A549 treated with DMSO at 1 μM for 4 hours (cell line): ENCODE measurements at places on chromosomes 13 and 19. TPM values are rescaled to one million over a fixed set of nuclear protein-coding genes. Genes with fewer than 3 reads are reported as not detected.

Gene NCAN
- total RNA-seq: 0.03 to 0.20 TPM (median 0.09 TPM) in 4 of 5 replicates, not detected in the other

Gene SYNGR4
- total RNA-seq: 2.0 to 3.6 TPM (median 2.4 TPM) in 5 replicates

Gene GPALPP1
- total RNA-seq: 8.7 to 12.2 TPM (median 11.0 TPM) in 5 replicates

Gene EDDM13
- not detected in 5 replicates for total RNA-seq

Gene ACP7
- 0.09 to 0.23 TPM (median 0.16 TPM) in 4 of 5 replicates, not detected in the other for total RNA-seq

Gene PRR36
- 0.20 to 0.48 TPM (median 0.34 TPM) in 5 replicates for total RNA-seq

Gene OR10H1
- not detected in 5 replicates for total RNA-seq

Gene DIRAS1
- total RNA-seq: 3.5 to 4.3 TPM (median 4.1 TPM) in 5 replicates

Gene RNF113B
- total RNA-seq: not detected in 5 replicates

Gene SIGLEC14
- 0.06 to 0.07 TPM in 2 of 5 replicates, not detected in the others for total RNA-seq

Gene OLFM2
- total RNA-seq: 10.3 to 13.4 TPM (median 12.6 TPM) in 5 replicates

Gene ZIC2
- total RNA-seq: 10.4 to 17.7 TPM (median 12.5 TPM) in 5 replicates

Gene U2AF2
- total RNA-seq: 262 to 319 TPM (median 307 TPM) in 5 replicates

Gene FGF22
- 0.32 to 0.97 TPM (median 0.76 TPM) in 5 replicates for total RNA-seq

Gene TBXA2R
- 0.59 to 1.1 TPM (median 0.65 TPM) in 5 replicates for total RNA-seq

Gene GPC5
- total RNA-seq: 0.02 to 0.10 TPM in 2 of 5 replicates, not detected in the others

Gene EXOSC5
- total RNA-seq: 85.7 to 104 TPM (median 93.2 TPM) in 5 replicates

Gene COL5A3
- total RNA-seq: 4.1 to 5.4 TPM (median 4.2 TPM) in 5 replicates

Gene OVOL3
- total RNA-seq: 0.36 to 0.52 TPM (median 0.37 TPM) in 4 of 5 replicates, not detected in the other

Gene USHBP1
- total RNA-seq: not detected in 5 replicates

Gene SHANK1
- total RNA-seq: 0.07 to 0.52 TPM (median 0.22 TPM) in 5 replicates

Gene ADAMTSL5
- 2.7 to 4.2 TPM (median 3.4 TPM) in 5 replicates for total RNA-seq

Gene PRR12
- total RNA-seq: 27.6 to 35.1 TPM (median 29.7 TPM) in 5 replicates

Gene CCDC194
- total RNA-seq: not detected in 5 replicates

Gene ADAMTS10
- 13.7 to 19.0 TPM (median 17.6 TPM) in 5 replicates for total RNA-seq

Gene GNG8
- total RNA-seq: not detected in 5 replicates

Gene FREM2
- total RNA-seq: under 0.01 TPM in 1 of 5 replicates, not detected in the others

Gene CCDC8
- not detected in 5 replicates for total RNA-seq

Gene NXNL1
- total RNA-seq: not detected in 5 replicates
